Fibroblast of skin of left biceps (primary cell): ENCODE measurements at places on chromosomes 5 and 9.

DNA sequence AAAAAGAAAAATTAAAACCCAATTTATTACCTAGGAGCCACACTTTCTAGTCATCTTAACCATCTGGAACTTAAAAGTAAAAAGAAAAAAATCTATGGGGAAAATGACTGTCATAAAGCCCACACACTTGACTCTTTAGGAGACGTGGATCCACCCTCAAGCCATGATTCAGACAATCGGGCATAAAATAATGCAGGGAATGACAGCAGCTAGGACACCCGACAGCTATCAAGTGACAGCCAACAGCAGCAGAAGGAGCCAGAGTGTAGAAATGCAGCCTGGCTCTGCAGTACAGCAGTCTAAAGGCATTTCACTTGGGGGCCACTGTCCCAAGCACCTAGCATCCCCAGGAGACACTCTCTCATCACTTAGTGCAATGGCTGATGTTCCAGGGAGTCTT is 226.9 kb downstream of the CAAP1 start:
- no peak for DNase-seq

DNA sequence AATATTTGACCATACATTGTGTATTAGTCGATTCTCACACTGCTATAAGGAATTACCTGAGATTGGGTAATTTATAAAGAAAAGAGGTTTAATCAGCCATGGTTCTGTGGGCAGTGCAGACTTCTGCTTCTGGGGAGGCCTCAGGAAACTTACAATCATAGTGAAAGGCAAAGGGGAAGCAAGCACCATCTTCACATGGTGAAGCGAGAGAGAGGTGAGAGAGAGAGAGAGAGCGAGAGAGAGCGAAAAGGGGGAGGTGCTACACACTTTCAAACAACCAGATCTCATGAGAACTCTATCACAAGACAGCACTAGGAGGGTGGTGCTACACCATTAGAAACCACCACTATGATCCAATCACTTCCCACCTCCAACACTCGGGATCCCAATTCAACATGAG is 4.1 kb upstream of the GRAMD2B start:
- DNase-seq, result no peak

DNA sequence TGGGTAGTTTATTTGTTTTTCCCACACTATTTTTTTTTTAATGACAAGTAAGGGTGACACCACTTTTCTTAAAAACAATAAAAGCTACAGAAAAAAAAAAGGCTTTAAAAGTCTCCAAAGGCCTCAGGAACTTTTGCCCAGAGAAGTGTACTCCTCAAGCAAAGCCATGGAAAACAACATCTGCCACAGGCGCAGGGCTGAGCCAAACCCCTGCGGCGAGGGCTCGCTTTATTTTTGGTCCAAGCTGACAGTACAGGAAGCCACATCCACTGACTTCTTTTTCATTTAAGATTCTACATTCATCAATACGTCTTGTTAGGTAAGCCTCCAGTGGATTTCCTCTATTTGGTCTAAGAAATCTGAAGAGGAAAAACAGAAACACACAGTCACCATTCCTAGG is 51.9 kb upstream of the IFNK start:
- no peak for DNase-seq

- no peak for DNase-seq
Observed at GRCh38 chr5:177468329-177468684, 5.1 kb downstream of the DBN1 start.
